Epithelial cell of alveolus of lung (primary cell): ENCODE measurements at places on chromosomes 7 and 10. TPM values are rescaled to one million over a fixed set of nuclear protein-coding genes. Genes with fewer than 3 reads are reported as not detected.

The CEP41 gene
- total RNA-seq, result 24.9 and 26.9 TPM in 2 replicates

The TRPV5 gene
- not detected in 2 replicates for total RNA-seq

The AGR2 gene
- 5.2 TPM in 1 of 2 replicates, not detected in the other for total RNA-seq

The SPDYE11 gene
- not detected in 2 replicates for total RNA-seq

The CALML3 gene
- total RNA-seq, result not detected in 2 replicates

The GRK5 gene
- total RNA-seq, result 17.8 and 87.9 TPM in 2 replicates

The ABCA13 gene
- total RNA-seq, result under 0.01 and 0.08 TPM in 2 replicates

The DDX50 gene
- total RNA-seq, result 31.5 and 44.5 TPM in 2 replicates

The AKR1C2 gene
- total RNA-seq, result 3.7 and 4.7 TPM in 2 replicates

The PLAU gene
- 156 and 449 TPM in 2 replicates for total RNA-seq

The JMJD1C gene
- 39.2 and 59.6 TPM in 2 replicates for total RNA-seq

The ZNF853 gene
- total RNA-seq, result 5.8 and 6.5 TPM in 2 replicates

The CALD1 gene
- 149 and 265 TPM in 2 replicates for total RNA-seq

The ZNF398 gene
- 13.1 and 40.8 TPM in 2 replicates for total RNA-seq

The GPR26 gene
- total RNA-seq, result not detected in 2 replicates

The TMEM273 gene
- total RNA-seq, result not detected in 2 replicates

The NRP1 gene
- 163 and 173 TPM in 2 replicates for total RNA-seq

The TRDMT1 gene
- total RNA-seq, result 3.4 and 5.7 TPM in 2 replicates

The ING3 gene
- 5.3 and 17.6 TPM in 2 replicates for total RNA-seq

The SLC26A5 gene
- not detected in 2 replicates for total RNA-seq

The MEST gene
- 44.7 and 109 TPM in 2 replicates for total RNA-seq

The CAV1 gene
- total RNA-seq, result 107 and 296 TPM in 2 replicates

The HABP2 gene
- total RNA-seq, result not detected in 2 replicates

The SPDYE5 gene
- total RNA-seq, result not detected in 2 replicates

The SEMA3C gene
- 31.9 and 102 TPM in 2 replicates for total RNA-seq

The EPDR1 gene
- total RNA-seq, result 4.6 and 11.4 TPM in 2 replicates

The TAS2R4 gene
- total RNA-seq, result under 0.01 and 0.88 TPM in 2 replicates

The PVRIG gene
- total RNA-seq, result not detected in 2 replicates

The FAS gene
- 17.8 and 35.1 TPM in 2 replicates for total RNA-seq

The ITIH5 gene
- 0.72 and 0.91 TPM in 2 replicates for total RNA-seq

The HMX2 gene
- total RNA-seq, result not detected in 2 replicates

The CLRN3 gene
- not detected in 2 replicates for total RNA-seq

The SLC39A12 gene
- total RNA-seq, result not detected in 2 replicates

The CCDC126 gene
- 7.0 and 9.3 TPM in 2 replicates for total RNA-seq

The C7orf25 gene
- 4.5 and 5.7 TPM in 2 replicates for total RNA-seq

The FAM25A gene
- total RNA-seq, result not detected in 2 replicates

The SH2B2 gene
- total RNA-seq, result 1.1 and 7.0 TPM in 2 replicates

The INHBA gene
- 4.0 and 53.8 TPM in 2 replicates for total RNA-seq

The ACTR3C gene
- 0.16 and 0.39 TPM in 2 replicates for total RNA-seq
